ENCODE measurements at places on chromosomes 13 and 19.

DNA sequence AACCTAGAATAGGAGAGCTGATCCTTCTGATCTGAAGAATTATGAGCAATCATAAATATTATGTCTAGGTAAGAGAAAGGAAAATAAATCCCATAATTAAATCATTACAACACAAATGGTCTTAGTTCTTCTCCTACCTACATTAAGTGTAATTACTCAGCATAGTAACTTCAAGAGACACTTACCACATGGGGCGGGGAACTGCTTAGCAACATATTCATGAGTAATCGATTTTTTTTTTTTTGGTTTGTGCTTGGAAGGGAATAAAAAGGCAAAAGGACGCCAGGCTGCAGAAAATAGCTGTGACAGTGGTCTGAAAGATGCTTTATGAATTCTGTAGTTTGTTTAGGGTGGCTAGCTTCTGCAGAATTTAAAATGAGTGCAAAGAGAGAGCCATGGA lies 103.3 kb upstream of the HTR2A start:
- no peak for DNase-seq

DNA sequence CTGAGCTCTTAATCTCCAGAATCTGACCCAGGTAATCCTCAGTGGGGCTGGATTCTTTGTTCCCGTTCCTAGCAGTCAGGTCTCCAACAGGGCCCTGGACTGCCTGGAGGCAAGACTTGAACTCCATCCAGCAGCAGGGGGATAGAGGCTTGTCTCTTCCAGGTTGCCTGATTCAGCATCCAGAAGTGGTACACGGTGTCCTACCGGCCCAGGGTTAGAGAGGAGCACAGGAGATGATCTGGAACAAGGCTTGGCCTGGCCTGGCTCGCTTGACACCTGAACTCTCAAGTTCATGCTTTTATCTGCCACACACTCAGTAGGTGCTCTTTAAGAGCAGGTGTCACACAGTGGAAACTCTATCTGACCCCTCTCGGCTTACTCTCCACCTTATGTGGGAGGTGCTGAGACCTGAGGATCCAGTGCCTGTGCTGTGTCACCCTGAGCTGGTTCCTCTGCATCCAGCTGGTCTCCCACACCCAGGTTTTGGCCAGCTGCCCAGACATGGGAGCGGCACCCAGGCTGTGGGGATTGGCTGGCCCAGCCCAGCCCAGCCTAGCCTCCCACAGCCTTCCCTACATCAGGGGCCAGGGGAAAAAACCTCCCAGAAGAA lies at the start of gene CYP4F3:
Gene CYP4F3 (plus strand): TSS at position 604 of the 610 bp plus-strand sequence. CDS start 519 bp downstream, outside the sequence.
- DNase-seq = no peak

GRCh38 chr13:20156702-20157101 lies 4.2 kb downstream of the GJA3 start:
- no peak for DNase-seq

GRCh38 chr13:70784207-70784989 lies 676.1 kb upstream of the KLHL1 start:
- DNase-seq = no peak
